ENCODE measurements at places on chromosomes 16 and 17.

DNA sequence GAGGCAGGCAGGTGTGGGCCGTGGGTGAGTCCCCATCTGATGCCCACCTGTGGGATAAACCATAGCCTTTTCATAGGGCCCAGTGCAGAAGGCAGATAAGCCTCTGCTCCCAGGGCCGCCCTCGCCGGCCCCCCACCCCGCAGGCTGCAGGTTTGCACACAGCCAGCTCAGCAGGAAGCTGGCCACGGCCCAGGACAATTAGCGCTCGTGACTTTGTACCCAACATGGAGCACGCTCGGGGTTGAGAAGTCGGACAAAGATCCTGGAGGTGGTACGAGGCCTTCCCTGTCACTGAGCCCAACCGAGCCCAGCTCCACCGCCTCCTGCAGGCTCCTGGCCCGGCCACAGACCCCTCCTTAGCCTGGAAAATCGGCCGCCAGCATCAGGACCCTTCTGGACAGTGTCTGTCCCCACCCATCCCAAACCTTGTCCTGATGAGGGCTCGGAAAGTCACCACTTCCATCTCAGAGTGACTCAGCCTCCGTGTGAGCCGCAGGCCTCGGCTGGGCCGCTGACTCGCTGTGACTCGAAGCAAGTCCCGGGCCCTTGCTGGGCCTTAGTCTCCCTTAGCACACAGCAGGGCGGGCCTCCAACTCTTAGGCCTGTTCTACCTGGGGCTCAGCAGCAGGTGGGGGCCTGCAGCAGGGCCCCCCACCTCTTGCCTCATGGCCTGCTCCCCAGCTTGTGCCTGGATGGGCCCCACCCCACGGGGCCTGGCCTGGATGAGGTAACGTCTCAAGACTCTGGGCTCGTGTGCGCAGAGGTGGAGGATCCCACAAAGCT is 22.7 kb downstream of the FAM83G start:
- no peak for DNase-seq

GRCh38 chr17:50056217-50056960 is 479 bp downstream of the ITGA3 start:
- peak; percentile 93 for DNase-seq

GRCh38 chr17:31596382-31597323 is 205.2 kb downstream of the RAB11FIP4 start:
- DNase-seq, result peak; percentile 93

DNA sequence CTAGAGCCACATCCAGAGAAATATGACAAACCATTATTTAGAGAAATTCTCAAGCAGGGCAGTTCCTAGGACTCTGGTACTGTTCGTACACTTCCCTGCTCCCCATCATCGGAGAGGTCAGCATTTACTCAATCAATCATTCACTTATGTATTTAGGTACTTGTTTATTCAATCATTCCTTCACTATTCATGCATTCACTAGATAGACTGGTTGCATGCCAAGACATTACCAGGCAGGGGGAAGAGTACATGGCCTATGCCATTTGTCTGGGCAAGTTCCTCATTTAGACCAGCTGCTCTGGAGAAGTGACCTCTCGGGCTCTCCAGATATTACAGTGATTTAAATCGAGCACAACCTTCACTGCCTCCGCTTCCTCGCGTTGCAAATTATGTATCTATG is 603.4 kb downstream of the KCNJ2 start:
- no peak for DNase-seq

- DNase-seq, result no peak
Measured at GRCh38 chr17:74502861-74503260, 28.4 kb downstream of the CD300LB start.

DNA sequence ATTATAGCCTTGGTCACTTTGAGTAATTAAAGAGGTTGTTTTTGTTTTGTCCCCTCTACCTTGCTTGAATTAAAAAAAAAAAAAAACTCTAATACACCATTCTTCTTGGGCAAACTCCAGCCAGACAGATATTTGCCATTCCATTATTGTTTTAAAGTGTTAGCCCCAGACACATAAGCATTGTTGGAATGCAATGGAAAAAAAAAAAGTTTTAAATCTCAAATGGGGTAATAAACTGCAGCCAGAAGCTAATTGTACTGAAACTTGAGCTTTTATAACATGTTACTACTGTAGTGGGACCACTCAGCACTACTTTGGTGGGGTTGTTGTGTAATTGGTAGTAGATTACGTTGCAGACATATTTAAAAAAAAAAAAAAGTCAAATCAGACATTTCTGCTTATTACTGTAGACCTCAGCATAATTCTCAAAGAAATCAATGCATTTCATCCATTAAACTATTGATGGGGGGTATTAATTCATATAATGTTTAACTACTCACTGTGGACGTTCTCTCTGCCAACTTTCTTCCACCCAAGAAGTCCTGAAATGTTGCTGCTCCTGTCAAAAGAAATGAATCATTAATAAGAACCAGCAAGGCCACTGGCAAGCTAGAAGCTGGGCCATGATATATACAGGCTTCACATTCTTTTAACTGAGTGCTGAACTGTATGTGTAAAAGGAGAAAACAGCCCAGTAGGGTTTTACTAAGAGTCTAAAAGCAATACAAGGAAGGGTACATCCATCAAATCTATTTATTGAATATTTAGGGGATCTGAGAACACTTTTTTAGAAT is 626.6 kb upstream of the SOX9 start:
- no peak for DNase-seq

DNA sequence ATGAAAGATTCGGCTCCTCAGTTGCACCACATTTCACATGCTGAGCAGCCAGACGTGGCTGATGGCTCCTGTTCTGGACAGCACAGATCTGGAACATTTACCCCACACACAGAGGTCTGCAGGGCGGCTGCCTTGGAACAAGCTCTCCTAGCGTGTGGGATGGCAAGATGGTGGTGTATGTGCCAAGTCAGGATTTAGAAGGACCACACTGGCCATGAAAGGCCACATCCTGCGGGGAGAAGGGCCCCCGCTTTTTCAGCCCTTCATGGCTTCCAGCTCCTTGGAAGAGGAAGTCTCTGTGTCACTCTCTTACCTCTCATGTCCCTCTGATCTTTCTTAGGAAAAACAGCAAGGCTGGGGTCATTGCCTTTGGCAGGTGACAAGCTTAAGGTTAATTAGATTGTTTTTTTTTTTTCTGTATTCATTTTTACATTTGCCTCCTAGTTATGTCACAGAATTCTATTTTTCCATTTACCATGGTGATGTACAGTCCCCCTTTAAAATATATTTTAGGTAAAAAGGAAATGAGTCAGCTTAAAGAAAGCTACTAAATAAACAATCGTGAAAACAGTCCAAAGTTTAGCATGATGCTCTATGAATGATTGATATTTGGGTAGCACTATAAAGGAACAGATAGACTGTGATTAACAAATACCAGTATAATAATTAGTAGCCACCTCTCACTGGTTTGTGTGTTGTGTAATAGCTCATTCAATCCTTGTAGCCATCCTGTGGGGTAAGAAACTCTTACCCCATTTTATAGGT is 396.6 kb downstream of the CPPED1 start:
- no peak for DNase-seq

- no peak for DNase-seq
Measured at GRCh38 chr17:55307879-55308278, 43.1 kb downstream of the HLF start.

GRCh38 chr17:80112471-80113032 is 11.2 kb downstream of the GAA start:
- no peak for DNase-seq

DNA sequence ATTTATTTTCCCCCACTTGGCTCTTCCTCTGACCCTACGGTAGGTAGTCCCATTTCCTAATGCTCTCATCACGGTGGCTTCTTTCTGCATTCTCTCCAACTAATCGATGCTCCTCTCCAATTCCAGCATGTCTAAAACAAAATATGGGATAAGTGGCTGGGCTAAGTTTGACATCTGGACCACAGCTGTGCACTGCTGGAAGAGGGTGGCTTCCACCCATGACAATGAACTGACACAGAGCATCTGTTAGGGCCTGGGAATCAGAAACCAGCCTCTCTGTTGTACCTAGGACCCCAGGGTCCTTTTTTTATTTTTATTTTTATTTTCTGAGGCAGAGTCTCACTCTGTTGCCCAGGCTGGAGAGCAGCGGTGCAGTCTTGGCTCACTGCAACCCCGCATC is 29.0 kb upstream of the SLC39A11 start:
- DNase-seq, result no peak

DNA sequence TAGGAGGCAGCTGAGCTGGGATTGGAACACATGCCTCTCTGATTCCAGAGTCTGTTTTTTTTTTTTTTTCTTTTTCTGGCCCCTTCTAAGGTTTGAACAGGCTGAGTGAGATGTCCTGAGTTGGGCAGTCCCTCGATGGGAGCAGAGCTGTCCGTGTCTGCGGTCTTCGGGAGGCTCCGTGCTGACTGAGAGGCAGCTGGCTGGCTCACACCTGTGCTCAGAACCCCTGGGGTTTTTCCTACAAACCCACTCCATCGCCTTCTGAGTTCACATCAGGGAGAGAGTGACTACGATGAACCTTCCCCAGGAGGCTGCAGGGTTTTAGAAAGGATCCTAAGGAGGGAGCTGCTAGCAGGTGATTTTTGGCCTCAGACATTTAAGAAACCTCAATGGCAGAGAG is 92.5 kb downstream of the IRF8 start:
- DNase-seq, result peak; percentile 73

- DNase-seq, result no peak
Measured at GRCh38 chr16:15513156-15513555, 78.8 kb downstream of the BMERB1 start.

DNA sequence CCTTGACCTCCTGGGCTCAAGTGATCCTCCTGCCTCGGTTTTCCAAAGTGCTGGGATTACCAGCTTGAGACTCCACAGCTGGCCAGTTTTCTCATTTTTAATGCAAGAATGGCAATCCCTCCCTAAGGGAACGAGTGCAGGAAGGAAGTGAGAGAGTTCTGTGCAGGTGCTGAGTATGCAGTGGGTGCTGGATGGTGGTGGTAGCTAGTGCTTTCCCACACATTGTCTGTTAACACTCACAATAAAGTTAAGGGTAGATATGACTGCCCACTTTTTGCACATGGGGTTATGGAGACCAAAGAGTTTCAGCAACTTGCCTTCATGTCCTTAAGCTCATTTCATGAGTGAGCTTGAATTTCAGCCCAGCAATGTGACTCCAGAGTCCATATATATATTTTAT is 18.5 kb downstream of the RGS9 start:
- no peak for DNase-seq

- no peak for DNase-seq
Measured at GRCh38 chr16:17921357-17921978, 415.1 kb downstream of the NPIPA8 start.

DNA sequence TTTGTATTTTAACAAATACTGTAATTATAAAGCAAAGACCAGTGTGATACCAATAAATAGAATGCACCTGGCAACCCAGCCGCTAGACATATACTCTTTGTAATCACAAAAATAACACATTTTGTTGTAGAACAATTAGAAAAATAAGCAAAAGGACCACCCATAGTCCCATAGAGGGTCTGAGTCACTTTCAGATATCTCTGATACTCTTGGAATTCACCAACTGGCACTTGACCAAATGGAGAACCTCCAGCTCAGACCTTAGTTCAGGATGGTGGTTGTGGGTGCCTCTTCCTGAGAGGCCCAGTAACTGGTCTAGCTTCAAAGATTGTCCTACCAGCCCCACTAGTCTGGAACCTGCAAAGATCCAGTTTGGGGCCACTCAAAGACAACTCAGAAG is 789 bp upstream of the TERF2 start:
- DNase-seq, result no peak

- no peak for DNase-seq
Measured at GRCh38 chr17:29722411-29723198, 99.9 kb upstream of the CORO6 start.

- no peak for DNase-seq
Measured at GRCh38 chr16:10579965-10580882, at the start of gene EMP2. TSS of gene EMP2 (minus strand) at chr16:10580598. CDS start at chr16:10547617, 32,981 bp downstream.

DNA sequence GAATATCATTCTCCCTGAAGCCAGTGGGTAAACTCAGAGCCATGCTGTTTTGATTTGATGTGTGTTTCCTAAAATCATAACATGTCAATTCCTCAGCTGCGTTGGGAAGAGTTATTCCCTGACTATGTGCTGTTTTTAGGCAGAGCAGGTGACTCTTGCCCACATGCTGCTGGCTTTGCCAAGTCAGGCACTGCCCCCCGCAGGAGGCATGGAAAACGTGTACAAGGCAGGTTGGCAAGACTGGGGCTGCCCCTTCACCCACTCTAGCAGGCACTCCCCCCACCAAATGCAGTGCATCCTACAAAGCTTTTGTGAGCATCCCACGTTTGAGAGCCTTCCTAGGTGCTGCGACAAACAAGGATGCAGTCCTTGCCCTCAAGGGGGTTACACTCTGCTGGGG is 38.3 kb upstream of the NAT9 start:
- DNase-seq, result no peak

- peak; percentile 74 for DNase-seq
Measured at GRCh38 chr17:6669479-6670212, 18.1 kb downstream of the C17orf100 start.

DNA sequence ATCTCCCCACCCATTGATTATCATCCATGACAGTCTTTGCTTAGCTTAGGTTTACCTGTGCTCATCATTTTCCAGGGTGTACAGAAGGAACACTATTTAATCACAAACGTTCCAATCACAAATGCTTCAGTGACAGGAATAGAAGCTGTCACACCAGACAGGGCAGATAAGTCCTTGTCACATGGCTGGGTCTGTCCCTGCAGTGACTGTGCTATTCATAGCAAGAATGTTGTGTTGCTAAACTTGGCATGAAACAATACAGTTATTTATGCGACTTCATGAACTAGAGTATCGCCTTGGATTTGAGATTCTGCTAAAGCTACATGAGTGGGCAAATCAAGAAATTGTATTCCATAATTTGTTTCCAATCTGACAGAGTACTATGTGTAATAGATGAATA is 108.4 kb downstream of the CDH13 start:
- no peak for DNase-seq

- no peak for DNase-seq
Measured at GRCh38 chr16:79599256-79599836, 1.2 kb downstream of the MAF start.

GRCh38 chr17:75845058-75845711 is 981 bp upstream of the UNC13D start:
- peak; percentile 97 for DNase-seq

GRCh38 chr17:16911141-16911937 is 60.6 kb downstream of the TNFRSF13B start:
- DNase-seq, result peak; percentile 77

GRCh38 chr17:78124081-78124835 is 4.3 kb downstream of the TMC6 start:
- DNase-seq, result no peak

- DNase-seq, result no peak
Measured at GRCh38 chr16:82782715-82783251, 156.0 kb downstream of the CDH13 start.

DNA sequence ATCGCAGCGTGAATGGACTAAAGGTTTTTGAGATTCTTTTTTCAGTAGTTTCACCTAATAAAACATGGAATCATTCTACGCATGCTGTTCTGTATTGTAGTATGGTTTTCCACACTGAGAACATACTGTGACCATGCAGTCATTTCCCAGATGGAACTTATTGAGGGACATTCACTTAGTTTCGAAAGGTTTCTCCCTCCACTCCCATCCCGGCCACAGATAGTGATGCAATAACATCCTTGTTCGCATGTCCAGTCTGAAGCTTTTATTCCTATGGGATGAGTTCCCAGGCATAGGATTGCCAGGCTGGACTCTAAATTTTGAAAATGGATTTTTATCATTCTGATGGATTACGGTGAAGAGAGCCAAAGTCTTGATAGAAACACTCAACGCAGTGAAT is 420.4 kb downstream of the WWOX start:
- no peak for DNase-seq

All from lower leg skin (tissue), 4 donors.